ENCODE measurements at places on chromosomes 5 and 9.

DNA sequence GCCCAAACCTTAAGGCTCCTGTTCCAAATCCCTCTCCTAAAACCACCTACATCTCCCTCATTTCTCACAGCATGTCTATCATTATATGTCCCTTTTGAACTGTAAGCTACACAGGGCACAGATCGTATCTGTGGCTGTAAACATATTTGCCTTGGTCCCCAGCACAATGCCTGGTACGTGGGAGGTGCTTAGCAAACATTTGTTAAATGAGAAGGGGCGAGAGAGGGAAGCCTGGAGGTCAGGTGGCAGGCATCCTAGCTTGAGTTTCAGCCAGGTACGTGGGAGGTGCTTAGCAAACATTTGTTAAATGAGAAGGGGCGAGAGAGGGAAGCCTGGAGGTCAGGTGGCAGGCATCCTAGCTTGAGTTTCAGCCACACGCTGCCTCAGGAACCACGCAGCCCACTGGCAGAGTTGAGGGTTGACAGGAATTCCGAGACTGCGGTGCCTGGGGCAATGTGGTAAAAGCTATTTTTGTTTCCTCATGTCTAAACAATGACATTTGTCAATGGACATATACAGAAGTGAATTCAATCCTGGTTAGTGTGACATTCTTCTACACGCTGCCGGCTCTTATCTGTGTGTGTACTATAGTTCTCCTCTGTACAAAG is 113.6 kb downstream of the EFNA5 start:
- DNase-seq: no peak

DNA sequence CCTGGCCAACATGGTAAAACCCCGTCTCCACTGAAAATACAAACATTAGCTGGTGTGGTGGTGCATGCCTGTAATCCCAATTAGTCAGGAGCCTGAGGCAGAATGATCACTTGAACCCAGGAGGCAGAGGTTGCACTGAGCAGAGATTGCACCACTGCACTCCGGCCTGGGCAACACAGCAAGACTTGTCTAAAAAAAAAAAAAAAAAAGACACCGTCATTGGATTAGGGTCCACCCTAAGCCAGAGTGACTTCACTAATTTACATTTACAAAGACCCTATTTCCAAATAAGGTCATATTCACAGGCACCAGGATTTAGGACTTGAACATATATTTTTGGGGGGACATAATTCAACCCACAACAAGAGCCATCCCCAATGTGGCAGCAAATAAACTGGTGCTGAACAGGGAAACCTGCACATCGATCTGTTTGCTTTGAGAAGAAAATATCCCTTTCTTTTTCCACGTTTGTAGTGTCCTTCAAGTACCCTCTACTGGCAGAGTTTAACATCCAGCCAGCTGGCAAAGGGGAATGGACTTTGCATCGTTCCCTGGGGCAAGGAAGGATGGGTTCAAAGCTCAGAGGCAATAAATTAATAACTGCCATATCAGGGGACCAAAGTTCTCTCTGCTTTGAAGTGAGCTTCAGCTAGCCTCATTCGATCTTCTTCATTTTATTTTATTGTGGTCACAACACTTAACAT is 3.7 kb upstream of the DNAJC25 start:
- no peak for DNase-seq

GRCh38 chr9:131320031-131320685 is 30.6 kb downstream of the PLPP7 start:
- no peak for DNase-seq

- no peak for DNase-seq
These were observed 203.1 kb downstream of the SAXO1 start for GRCh38 chr9:18829873-18830272.

DNA sequence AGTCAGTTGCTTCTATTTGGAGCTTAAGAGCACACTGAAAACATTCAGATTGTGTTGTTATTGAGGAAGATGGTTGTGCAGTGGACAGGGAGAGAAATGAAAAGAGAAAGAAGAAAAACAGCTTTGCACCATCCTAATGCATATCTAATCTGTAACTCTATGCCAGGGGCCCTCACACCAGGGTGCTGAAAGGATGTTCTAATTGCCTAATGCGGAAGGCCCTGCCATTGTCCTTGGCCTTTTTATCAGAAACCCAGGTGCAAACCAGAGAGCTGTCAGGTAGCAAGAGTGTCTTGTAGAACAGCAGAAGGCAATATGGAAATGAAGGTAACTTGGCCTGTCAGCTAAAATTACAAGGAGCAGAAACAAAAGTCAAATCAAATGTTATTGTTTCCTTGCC is 384.5 kb upstream of the PIK3R1 start:
- no peak for DNase-seq

- no peak for DNase-seq
These were observed 82.7 kb downstream of the SV2C start for GRCh38 chr5:76165711-76166374.

DNA sequence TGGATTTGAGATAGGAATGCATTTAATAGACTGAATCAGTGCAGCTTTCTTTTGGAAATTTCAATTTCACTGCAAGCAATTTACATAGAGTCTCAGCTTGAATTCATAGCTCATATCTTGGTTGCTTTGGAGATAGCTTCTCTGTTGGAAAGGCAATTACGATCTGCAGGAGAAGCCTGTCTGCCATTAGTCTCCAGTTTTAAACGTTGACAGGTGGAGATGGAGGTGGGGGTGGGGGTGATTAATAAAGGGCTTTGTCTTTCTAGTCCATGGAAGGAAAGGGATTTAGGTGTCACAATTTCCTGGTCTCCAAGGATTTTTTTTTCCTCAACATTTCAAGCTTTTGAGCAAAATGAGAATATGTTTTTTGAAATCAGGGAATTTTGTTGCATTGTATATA is 184.7 kb downstream of the CARTPT start:
- DNase-seq: no peak

DNA sequence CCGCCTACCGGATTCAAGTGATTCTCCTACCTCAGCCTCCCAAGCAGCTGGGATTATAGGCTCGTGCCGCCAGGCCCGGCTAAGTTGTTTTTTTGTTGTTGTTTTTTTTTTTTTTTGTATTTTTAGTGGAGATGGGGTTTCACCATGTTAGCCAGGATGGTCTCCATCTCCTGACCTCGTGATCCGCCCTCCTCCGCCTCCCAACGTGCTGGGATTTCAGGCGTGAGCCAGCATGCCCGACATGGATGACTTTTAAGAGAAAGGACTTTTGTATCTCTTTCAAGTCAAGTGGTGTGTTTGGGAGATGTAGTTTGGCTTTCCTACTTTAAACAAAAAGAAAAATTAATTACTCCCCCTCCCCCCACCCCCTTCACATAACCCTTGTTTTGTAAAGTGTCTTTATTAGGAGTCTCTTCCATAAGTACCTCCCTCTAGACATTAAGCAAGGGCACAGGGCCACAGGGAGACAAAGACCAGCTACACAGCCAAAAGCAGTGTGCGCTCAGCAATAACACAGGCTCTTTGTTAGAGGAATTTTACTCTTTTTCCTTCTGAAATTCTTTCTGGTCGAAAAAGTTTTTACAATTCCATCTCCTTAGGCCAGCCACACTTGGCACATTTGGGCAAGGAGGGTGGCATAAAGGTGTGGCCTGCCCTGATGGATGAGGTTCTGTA is 31.2 kb downstream of the JAKMIP2 start:
- DNase-seq: no peak

- no peak for DNase-seq
These were observed 122.8 kb downstream of the CCDC192 start for GRCh38 chr5:127826011-127826410.

DNA sequence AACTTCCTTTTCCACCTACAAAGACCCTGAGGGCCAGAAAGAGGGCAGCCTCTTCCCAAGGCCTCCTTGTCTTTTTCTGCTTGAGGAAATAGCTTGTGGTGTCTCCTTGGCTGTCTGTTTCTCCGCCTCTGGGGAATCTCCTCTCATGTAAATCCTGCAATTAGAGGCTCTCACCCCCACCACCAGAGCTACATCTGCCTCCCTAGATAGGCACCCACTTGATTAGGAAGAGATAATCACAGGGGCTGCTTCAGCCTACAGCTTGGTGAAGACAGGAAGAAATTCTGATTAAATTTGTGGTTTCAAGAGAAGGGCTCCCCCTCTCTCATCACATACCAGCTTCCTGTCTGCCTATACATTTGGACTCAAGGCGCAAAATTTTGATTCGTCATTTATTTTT is 75.6 kb downstream of the TLR4 start:
- no peak for DNase-seq

DNA sequence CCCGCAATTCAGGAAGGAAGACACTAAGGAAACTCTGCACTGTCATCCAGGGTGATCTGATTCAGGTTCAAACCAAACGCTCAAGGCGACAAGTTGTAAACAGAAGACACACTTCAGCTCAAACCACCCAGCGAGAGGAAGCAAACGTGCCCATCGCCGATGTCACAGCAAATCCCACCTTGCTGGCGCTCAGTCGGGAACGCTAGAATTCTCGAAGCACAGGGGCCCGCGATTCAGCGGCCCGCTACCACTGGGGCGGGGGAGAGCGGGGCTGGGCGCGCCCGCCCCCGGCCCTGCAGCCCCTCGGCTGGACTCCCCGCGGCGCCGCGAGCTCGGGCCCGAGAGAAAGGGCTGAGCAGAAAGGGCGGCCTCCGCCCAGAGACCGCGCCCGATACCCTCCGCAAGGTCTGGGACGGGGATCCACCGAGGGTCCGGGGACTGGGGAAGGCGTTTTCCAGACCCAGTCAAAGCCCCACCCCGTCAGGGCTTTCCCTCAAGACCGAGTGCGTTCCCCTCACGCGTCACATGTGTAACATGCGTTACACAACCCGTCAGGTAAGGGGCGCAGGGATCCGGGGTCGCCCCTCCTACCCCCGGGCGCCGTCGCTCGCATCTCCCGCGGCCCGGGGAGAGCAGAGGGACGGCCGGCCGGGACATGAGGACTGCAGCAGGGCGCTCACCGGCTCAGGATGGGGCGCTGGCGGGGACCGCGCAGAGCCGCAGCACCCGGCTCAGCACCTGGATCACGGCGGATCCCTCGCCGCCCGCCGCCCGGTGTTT is 469 bp downstream of the AGTPBP1 start:
- DNase-seq: peak; percentile 15

- DNase-seq: no peak
These were observed 26.2 kb upstream of the TNIP1 start for GRCh38 chr5:151107084-151107483.

- no peak for DNase-seq
These were observed 513.9 kb downstream of the MAN2A1 start for GRCh38 chr5:110203661-110204060.

GRCh38 chr9:131608493-131609037 is 63.2 kb downstream of the PRRT1B start:
- no peak for DNase-seq

DNA sequence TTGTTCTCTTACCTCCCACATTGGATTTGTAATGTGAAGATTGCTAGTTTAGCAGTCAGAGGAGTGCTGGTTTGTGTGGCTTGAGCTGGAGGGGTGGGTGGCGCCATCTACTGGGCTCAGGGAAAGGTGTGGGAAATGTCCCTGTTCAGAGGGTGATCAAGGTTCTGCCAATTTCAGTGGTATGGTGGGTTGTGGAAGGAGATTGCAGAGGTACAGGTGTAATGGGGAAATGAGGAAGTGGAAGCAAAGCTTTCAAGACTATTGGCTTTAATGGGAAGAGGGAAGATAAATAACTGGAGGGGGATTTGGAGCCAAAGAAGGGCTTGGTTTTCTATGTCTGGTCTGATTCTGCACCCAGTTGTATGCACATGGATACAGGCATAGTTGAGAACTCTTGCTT is 76.4 kb downstream of the OSMR start:
- DNase-seq: no peak

DNA sequence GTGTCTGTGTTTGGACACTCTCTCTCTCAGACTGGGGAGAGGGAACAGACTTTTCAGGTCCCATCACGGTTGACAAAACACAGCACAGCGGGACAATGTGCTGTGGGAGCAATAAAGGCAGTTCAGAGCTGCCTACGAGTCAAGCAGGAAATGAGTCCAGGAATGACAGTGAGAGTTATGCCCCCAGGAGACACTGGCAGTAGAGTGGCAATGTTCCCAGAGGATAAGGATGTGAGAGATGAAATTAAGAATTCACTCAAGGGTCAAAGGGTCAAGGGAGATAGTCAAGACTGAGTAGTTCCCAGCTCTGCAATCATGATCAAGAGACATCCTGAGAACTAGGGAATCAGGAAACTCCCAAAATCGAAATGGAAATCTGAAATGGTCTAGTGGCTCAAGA is 156.1 kb downstream of the LURAP1L start:
- DNase-seq: no peak

- no peak for DNase-seq
These were observed 15.8 kb upstream of the TIFAB start for GRCh38 chr5:135467871-135468485.

- no peak for DNase-seq
These were observed 52.8 kb upstream of the TUT7 start for GRCh38 chr9:86407022-86407421.

GRCh38 chr9:37927601-37928551 is 23.9 kb upstream of the SLC25A51 start:
- no peak for DNase-seq

- DNase-seq: no peak
These were observed 15.8 kb upstream of the LRRC70 start for GRCh38 chr5:62562867-62563266.

- no peak for DNase-seq
These were observed 74.1 kb downstream of the STX17 start for GRCh38 chr9:99980598-99980997.

DNA sequence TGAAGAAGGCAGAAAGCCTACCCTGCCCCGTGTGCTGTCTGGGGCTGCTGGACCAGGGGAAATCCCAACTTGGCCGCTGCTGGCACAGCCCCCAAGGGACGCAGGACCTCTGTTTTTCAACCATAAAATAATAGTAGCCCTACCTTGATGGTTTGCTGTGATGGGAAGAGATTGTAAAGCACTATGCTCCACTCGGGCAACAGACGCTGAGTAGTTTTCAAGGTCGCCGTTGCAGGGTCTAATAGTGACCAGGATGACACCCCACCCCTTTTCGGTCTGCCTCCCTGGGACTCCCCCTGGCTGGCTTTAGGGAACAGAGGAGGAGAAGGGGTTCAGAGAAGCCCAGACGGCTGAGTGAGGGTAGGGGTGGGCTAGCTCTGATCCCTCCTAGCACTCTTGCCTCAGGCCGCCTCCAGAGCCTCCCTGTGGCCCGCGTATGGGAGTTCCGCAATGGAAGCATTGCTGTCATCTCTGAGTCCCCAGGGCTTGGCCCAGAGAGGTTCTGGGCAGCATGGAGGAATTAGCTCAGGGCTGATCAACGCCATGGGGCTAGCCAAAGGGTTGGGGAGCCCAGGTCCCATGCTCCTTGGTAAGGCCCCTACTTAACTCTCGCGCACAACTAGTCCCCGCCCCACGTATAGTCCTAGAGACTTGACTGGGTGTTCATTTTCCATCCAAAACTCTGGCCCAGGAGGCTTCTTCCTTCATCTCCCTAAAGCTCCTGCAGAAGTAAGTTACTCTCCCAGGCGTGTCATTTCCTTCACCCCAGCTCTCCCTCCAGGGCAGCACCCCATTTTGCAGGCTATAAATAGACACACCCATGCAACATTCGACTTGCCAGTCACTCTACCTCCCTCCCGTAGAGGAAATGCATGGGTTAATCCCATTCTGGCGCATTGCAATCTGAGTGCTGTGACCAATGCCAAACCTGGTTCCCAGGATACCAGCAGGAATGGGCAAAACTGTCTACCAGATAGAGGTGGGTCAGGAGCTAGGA is 1.1 kb upstream of the IRF1 start:
- DNase-seq: no peak

GRCh38 chr5:167442922-167443321 is 848.5 kb upstream of the WWC1 start:
- DNase-seq: no peak
